ENCODE measurements at places on chromosomes 4 and X.

- no peak for DNase-seq
Measured at GRCh38 chrX:6708676-6709380, 173.9 kb upstream of the VCX3A start.

GRCh38 chr4:102403116-102403515 is 57.8 kb upstream of the SLC39A8 start:
- DNase-seq: no peak

DNA sequence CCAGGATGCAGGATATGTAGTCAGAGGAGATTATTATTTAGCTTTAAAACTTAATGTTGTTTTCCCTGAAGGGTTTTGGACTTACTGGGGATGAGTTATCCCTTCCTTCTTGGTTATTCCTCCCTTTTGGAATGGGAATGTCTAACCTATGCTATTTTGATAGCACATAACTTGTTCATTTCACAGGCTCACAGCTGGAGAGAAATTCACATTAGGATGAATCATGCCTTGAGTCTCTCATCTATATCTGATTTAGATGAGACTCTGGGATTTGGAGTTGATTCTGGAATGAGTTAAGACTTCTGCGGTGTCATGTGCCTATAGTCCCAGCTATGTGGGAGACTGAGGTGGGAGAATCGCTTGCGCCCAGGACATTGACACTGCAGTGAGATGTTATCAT is 81.1 kb downstream of the ATP11C start:
- DNase-seq: no peak

DNA sequence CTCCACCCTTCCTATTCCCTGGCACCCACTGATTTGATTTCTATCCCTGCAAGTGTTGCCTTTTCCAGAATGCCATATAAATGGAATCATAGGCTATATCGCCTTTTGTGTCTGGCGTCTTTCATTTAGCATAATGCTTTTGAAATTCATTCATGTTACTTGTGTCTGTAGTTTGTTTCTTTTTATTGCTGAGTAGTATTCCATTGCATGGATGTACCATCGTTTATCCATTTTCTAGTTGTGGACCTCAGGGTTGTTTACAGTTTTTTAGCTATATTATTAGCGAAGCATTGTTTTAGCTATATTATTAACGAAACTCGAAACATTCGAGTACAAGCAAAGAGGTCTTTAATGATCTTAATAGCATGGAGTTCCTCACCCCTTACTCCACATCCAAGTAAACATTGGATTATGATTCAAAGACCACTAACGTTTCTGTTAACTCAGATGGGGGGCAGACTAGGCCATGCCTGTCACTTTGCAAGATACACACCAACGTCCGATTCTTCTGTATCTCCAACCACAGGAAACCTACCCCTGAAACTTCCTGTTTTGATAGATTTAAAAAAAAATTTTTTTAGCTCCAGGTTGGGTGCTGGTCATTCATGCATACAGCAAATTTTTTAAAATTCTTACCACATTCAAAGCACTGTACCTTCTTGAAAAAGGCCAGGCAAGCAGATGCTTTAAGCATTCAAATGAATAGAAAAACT is 1.1 kb downstream of the DCK start:
- DNase-seq: no peak

GRCh38 chr4:153713866-153714646 is 30.0 kb downstream of the TLR2 start:
- no peak for DNase-seq

DNA sequence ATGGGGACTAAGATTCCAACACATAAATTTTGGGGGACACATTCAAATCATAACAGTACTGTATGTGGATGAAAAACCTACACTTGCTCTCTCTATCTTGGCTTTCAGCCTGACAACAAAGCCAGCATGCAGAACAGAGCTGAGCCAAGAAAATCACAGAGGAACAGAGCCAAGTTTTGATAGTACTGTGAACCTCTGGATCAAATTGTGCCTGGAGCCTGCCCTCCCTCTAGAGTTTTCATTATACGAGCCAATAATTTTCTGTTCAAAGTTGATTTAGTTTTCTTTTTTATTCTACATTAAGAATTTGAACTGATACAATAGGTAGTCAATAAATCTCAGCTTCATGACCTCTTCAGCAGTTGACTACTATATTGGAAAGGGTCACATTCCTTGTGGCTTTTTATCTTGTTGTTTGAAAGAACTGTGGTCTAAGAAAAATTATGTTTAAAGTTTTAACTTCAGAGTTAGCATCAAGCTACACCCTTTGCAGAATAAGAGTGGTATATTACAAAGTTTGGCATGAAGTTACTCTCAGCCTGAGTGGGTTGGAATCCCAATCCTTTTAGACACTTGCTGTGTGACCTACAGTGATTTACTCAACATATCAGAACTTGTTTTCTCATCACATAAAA is 31.1 kb downstream of the GRID2 start:
- no peak for DNase-seq

DNA sequence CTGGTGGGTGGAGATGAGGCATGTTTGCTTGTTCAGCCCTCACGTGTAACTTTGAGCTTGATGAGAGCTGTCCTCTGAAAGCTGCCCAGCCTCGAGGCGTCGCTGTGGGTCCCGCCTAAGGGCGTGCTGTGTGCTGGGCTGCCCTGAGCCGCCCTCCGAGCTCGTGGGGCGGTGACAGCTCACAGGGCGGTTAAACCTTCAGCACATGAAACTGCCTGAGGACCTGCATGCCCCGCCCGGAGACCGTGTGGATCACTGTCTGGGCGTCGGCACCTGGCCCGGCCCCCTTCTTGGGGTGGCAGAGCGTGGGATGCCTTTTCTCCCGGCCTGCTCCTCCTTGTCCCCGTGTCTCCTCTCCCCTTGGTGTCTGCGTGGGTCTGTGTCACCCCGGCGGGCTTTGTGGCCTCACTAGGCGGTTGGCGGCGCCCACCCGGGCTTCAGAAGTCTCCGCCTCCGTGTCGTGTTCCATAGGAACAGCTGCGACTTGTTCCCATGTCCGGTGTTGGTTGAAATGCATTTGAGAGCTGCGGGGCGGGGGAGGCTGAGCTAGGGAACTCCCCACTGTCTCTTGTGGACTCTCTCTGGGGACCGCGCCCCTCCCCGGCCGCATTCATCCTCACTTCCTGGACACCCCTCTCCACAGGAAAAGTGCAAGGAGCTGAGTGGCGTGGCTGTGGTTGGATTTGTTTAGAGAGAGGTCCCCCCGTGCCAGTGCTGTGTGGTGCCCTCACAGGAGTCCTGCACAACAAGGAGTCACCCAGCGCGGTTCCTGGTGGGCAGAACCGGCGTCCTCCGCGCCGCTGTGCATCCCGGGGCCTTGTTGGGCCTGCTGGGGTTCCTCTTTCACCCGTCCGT is 6.8 kb downstream of the AKAP17A start:
- no peak for DNase-seq

GRCh38 chr4:32249040-32249439 is 1528.9 kb downstream of the PCDH7 start:
- DNase-seq: no peak

GRCh38 chr4:173538909-173539445 is 8.9 kb upstream of the HAND2 start:
- no peak for DNase-seq

- no peak for DNase-seq
Measured at GRCh38 chr4:176443117-176443516, 123.4 kb downstream of the SPCS3 start.

DNA sequence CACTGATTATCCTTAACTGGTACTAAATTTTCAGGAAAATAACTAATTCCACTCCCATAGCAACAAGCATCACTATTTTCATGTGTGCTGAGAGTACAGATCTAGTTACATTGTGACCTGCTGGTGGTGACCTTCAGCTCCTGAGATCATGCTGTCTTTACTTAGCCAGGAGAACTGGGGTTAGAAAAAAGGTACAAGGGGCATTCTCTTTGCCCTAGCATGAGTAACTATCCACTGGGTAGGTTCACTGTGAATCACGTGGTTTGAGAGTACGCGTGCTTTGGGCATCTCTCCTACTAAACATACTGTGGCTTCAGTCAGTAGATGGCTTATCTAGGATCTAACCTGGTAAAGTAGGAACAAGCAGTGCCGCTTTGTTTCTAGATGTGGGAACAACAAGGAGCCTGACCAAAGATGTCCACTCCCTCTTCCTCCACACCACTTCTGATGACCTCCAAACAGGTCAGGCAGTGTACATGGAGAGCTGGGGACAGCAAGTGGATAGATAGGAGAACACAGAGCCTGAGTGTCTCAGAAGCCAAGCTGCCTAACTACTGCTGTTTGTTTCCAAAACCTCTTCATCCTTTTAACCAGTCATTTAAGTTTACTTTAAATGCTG is 90.2 kb downstream of the CBR4 start:
- DNase-seq: no peak

DNA sequence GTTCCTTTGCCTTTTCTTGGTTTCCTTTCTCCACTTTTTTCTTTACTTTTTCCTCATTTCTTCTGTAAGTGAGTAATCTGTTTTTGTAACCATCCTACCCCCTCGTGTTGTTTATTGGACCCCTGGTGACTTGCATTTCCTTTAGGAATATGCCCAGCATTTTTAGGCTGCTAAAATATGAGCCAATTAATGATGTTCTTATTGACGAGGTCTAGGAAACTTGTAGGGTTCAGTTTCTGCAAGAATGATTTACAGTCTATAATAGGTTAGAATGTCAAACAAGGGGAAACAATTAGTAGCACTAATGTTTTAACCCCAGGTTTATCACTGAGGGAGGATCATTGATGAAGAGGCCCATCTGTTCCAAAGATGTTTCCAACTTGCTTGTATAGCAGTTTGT is 79.0 kb downstream of the CPE start:
- DNase-seq: no peak

- no peak for DNase-seq
Measured at GRCh38 chr4:24172406-24172805, 282.6 kb upstream of the PPARGC1A start.

DNA sequence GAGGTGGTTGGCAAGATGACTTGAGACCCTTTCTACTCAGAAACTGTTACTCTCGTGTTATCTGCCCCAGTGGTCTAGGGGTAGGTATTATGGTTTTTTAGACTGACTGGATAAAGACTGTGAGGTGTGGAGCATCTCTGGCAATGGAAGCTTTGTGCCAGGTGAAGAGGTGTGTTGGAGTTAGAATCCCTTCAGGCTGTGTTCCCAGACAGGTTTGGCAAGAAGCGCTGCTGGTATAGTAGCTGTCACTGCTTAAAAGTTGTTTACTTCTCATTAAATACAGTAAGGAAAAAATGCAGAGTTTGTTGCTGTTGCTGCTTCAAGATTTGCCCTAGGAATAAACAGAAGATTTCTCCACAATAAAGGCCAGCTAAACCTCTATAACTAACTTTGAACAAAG is 35.3 kb downstream of the AREG start:
- no peak for DNase-seq

GRCh38 chrX:153941336-153942252 is 2.8 kb downstream of the RENBP start:
- DNase-seq: no peak

DNA sequence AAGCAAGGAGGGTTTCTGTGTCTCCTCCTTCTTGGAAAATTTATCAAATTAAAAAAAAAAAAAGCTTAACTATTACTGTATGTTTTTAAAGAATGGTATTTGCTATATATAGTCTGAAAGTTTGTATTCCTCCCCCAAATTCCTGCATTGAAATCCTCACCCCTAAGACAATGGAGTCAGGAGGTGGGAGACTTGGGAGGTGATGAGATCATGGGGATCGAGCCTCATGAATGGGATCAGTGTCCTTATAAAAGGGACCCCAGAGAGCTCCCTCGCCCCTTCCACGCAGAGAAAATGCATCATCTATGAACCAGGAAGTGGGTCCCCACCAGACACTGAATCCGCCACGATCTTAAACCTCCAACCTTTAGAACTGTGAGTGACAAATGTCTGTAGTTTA is 50.1 kb downstream of the DHRSX start:
- DNase-seq: no peak

DNA sequence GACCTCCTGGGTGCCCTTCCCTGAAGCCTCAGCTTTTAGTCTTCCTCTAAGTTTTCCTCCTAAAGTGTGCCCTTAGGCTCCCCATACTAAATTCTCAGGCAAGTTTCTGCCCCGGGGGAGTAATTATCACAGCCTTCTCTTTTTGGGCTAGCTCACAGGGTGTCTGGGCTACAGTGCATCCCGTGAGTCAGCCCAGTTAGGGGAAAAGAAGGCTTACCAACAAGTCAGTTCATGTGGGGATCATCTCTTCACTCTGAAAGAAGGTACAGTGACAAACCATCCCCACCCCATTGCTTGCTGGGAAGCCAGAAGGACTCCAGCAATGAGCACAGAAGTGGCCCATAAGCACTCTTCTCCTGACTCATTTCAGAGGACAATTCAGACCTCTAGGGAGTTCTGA is 134.7 kb upstream of the FAM9C start:
- no peak for DNase-seq

GRCh38 chrX:56233682-56234081 is 1.5 kb downstream of the KLF8 start:
- no peak for DNase-seq

DNA sequence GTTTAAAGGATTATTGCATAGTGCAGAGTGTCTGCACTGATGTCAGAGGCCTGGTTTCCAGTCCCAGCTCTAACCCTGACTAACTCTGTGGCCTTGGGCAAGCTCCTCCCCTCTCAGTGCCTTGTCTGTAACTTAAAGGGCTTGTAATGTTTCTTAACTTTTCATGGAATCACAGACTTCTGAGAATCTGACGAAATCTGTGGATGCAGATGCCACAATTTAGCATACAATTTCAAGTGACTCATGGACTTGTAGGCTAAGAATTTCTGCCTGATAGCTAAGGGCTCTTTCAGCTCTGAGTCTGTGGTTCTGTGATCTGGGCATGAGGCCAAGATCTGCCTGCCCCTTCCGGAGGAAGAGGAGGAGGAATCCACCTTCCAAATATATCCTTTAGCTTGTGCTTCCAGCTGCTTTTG is 236.9 kb downstream of the AR start:
- no peak for DNase-seq

DNA sequence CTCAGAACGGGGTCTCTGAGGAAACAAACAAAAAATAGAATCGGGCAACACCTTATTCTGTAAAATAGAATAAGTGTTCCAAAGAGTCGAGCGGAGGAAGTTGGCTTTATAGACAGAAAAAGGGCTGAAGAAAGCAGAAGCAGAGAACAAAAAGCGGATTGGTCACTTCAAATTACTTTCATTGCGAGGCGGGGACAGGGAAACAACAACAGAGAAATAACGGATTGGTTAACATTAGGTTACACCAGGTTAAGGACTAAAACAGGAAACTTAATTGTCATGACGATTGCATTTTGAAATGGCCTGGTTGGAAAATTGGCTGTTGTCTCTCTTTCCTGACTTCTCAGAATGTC is 433 bp upstream of the COQ2 start:
- no peak for DNase-seq
